ENCODE measurements at places on chromosomes 1 and 21. TPM values are rescaled to one million over a fixed set of nuclear protein-coding genes. Genes with fewer than 3 reads are reported as not detected.
A peak's percentile ranks its signal among the peaks of the same experiment; 100 is the strongest.

GRCh38 chr1:247358920-247359319 is 27.3 kb upstream of the ZNF496 start:
- DNase-seq = no peak

DNA sequence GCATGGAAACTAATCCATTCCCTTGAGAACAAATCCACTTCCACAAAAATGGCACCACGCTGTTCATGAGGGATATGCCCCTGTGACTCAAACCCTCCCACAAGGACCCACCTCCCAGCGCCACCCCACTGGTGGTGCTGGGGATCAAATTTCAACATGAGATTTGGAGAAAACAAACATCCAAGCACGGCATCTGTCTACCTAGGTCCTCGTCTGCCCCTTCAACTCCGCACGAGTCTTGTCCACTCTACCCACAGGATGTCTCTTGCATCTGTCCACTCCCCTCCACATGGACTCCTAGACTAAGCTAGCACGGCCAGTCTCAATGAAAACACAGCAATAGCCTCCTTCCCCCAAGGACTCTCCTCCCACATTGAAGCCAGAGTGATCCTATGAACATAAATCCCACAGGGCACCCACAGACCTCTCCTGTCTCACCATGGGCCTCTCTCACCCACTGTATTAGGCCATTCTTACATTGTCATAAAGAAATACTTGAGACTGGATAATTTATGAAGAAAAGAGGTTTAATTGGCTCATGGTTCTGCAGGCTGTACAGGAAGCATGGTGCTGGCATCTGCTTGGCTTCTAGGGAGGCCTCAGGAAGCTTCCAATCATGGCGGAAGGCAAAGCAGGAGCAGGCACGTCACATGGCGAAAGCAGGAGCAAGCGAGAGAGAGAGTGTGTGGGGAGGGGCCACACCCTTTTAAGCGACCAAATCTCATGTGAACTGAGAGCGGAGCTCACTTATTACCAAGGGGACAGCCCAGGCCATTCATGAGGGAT is 101.4 kb downstream of the TOMM20 start:
- no peak for DNase-seq

Gene S100B
- 3.2 TPM for polyA plus RNA-seq

DNA sequence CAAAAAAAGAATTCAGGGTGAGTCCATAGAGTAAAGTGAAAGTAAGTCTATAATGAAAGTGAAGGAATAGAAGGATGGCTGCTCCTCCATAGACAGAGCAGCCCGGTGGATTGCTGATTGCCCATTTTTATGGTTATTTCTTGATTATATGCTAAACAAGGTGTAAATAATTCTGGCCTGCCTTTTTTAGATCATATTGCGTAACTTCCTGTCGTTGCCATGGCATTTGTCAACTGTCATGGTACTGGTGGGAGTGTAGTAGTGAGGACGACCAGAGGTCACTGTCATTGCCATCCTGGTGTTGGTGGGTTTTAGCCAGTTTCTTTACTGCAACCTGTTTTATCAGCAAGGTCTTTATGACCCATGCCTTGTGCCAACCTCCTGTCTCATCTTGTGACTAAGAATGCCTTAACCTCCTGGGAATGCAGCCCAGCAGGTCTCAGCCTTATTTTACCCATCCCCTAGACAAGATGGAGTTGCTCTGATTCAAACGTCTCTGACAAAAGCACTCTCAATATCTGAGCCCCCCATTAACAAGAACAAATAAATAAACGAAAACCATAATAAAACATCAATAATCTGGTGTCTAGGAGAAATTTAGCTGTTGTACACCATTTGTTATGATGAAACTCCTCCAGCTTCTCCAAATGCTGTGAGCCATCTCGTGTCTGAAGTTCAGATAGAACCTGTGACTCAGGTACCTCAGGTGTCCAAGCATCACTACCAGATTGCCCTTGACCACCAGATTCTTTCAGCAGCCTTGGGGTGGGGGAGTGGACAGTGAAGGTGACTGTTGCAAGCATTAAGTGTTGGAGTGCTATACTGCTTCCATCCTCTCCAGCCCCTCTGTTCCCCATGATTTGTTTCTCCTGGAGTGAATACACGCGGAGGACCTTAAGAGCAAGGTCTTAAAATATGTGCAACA is 36.0 kb downstream of the EBNA1BP2 start:
- no peak for DNase-seq

GRCh38 chr1:183937611-183938010 is 99.9 kb downstream of the COLGALT2 start:
- no peak for DNase-seq

GRCh38 chr1:212760126-212760823 is 31.3 kb downstream of the NSL1 start:
- DNase-seq = no peak

GRCh38 chr1:214006845-214007244 is 19.1 kb downstream of the PROX1 start:
- no peak for DNase-seq

DNA sequence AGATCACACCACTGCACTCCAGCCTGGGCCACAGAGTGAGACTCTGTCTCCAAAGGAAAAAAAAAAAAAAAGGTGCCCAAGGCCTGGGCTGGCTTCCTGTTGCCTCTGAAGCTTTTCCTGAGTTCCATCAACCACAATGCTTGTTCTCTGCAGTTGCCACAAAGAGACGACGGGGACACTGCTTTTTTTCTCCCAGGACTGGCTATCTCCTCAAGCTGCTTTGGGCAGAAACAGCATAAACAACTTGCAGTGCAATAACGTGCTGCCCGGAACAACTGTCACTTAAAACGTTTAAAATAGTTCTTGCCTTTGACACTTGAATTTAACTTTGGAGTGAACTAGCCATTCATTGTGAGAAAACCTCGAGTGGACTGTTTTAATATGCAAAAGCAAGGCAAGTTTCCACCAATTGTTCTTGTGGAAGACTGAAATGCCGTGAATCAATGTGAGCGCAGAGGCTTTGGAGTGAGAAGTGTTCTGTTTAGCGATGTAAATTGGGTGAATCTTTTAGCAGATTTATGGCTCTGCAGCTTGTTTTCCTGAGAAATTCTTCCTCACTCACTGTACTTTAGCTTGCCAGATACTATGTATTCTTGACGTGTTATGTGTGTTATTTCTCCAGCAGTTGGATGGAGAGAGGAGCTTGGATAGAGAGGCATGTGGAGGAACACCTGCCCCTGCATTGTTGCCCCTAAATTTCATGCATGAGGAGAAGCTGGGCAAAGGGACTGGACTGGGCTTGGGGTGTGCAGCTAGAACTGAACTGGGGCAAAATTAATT is 188.1 kb upstream of the KIAA0040 start:
- DNase-seq = no peak

- DNase-seq = no peak
Measured at GRCh38 chr1:229984992-229985612, 81.9 kb upstream of the GALNT2 start.

DNA sequence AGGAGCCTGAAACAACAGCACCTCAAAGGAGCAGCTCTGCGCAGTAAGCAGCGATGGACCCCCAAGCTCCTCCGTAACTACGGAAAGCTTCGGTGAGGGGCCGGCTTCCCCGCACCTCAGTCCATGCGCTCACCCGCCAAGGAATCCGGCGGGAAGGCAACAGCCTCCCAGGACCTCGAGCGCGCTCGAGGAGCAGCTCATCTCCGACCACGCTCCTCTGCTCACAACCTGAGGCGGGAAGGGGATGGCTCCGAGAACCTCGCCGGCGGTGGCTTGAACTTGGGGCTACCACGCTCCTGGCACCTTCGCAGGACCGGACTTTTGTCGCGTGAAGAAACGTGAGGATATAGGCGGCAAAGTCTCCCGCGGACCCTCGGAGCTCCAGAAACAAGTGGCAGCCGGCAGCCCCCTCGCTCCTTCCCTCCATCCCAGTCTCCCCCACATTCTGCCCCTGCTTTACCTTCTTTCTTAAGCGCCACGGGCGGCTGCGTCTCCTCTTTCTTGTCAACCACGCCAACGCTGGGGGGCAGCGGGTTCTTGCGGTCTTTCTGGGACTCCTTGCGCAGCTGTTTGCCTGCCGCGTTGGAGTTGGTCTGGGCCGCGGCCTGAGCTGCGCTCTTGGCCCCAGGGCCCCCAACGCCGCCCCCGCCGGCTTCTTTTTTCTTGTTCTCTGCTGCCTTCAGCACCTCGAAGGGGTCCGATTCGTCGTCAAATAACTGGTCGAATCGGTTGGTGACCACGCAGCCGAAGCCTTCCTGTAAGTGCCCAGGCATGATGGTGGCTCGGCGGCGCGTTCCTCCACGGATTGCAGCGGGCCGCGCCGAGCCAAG is 459 bp downstream of the SERBP1 start:
- DNase-seq = no peak

DNA sequence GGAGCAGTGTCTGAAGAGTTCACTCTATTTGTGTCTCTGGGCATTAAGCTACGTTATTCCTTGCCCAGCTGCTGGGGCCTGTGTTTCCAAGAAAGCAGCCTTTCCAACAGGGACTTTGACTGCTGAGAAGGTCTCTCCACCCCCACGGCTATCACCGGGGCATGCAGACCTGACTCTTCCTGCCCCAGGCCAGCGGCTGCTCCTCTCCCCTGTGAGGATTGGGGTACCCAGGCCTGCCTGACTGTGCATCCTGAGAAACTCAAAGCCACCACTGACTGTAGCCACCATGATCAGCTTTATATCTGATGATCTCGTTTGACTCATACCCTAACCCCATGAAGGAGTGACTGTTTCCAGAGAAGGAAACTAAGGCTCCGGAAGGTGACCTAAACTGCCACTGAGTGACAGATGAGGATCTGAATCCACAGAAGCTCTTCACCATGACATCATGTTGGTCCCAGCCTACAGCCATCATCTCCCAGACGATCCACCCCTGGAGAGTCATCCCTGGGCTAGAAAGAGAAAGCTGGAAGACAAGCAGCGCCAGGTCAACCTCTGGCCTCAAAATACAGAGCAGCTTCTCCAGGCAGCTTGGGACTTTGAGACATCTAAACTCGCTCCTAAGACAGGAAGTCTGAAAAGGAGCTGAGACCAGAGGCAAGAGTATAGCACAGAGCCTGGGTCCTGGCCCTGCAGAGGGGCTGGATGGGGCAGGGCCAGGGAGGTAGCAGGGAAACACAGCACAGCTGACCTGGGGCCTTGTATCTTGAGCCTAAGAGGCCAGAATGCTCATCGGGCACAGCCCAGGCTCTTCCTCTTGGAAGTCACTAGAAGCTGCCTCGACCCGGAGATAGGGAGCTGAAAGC is 244.0 kb upstream of the VAMP3 start:
- DNase-seq = no peak

DNA sequence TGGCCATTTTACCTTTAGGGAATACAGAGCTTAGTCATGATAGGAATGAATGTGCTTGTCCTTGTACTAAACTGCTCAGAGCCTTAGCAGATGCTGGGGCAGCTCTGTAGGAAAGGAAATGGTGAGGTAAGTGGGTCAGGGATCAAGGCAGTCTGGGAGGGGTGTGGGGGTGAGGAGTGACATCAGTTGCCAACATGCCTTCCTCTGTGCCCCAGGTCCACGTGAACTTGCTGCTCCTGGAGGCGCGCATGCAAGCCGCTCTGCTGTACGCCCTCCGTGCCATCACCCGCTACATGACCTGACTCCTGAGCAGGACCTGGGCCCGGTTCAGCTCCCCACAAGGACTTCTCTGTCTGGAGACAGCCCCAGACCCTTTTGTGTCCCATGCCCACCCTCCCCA is 21.2 kb downstream of the SESN2 start:
- no peak for DNase-seq

Gene NBPF26
- 17.0 TPM for polyA plus RNA-seq

GRCh38 chr1:165328136-165328535 is 28.4 kb downstream of the LMX1A start:
- DNase-seq = no peak

DNA sequence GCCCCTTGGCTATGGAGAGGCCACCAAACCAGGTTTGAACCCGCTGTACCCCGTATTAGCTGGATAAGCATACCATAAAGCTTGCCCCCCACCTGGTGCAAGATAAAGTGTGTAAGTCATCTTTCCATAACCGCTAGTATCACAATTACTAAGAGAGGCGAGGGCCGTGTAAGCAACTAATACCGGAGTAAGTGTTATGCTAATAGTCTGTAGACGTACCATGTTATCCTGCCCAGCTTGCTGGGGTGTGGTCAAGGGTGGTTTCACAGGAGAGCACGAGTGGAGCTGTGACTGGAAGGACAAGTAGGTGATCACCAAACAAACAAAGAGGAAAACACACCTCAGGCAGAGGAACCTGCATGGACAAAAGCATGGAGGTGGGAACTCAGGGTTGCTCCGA is 3.6 kb upstream of the TNFRSF1B start:
- no peak for DNase-seq

DNA sequence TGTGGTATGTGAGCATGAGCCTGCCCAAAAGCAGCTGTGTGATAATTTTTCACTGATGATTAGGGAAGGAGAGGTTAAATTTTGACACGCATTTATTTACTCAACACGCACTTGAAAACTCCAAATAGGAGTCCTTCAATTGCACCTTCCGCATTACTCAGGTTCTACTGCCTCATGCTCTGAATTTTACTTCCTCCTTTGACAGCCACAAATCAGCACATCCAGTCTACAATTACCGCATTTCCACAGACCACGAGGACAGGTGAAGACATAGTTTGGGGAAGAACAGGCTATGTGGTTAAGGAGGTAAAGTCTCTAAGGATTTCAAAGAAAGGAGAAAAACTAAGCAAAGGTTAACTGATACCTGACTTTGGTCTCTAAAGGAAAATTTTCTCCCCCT is 2.6 kb downstream of the CAPN8 start:
- DNase-seq = no peak

DNA sequence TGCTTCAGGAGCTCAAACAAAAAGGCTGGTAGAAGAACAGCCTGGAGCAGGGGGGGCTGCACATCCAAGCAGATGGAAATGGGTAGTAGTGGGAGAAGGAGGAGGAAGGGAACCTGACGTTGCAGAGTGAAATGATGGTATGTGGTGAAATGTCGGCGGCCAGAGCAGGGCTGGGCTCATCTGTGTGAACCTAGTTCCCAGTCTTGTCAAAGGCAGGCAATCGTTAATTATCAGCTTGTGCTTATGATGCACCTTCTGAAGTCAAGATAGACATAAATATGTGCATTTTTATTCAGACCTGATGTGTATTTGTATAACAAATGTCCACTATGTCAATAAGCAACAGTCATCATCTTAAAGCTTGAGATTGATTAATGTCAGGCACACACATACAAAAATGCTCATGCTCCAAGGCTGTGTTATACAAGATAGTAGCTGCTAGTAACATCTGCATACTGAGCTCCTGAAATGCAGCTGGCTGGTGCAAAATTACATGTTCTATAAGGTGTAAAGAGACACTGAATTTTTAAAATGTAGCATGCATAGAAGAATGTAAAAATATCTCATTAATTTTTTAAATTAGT is 10.6 kb upstream of the ATP6V1G3 start:
- DNase-seq = no peak

DNA sequence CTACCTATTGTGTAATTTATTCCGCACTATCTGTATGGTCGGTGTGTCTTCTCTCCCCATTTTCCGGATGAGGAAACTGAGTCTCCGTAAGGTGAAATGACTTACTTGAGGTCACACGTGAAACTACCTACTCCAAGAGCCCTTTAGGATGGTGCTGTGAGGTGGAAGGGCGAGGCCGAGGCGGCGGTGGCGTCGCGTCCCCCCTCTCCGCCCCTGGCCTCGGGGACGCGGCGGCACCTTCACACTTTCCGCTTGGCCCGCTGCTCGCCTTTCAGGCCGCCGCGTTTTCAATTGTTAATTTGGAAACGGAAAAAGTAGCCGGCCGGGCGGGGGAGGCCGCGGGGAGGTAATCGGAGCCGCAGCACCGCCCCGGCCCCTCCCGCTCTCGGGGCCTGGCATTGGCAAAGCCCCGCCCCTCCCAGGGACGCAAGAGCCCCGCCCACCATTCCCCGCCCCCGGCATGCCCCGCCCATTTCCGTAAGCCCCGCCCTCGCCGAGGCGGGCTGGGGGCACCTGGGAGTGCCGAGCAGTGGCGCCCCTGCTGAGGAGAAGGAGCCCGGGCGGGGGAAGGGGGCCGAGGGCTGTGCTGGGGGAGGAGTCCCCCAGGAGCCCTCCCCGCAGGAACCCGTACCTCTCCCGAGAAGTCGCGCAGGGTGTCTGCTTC is 18.6 kb downstream of the KCNQ4 start:
- DNase-seq = peak; percentile 78
